Activated CD8-positive, alpha-beta memory T cell treated with anti-CD3 and anti-CD28 coated beads for 1 hour (primary cell): ENCODE measurements at places on chromosomes 6 and 20.

- no peak for DNase-seq
Measured at GRCh38 chr6:7086488-7086887, 21.3 kb upstream of the RREB1 start.

- DNase-seq, result no peak
Measured at GRCh38 chr6:32816746-32817204, at the start of gene HLA-DOB. Gene HLA-DOB, minus strand, starts transcription at chr6:32817002. Its CDS starts 51 bp downstream, at chr6:32816951.

DNA sequence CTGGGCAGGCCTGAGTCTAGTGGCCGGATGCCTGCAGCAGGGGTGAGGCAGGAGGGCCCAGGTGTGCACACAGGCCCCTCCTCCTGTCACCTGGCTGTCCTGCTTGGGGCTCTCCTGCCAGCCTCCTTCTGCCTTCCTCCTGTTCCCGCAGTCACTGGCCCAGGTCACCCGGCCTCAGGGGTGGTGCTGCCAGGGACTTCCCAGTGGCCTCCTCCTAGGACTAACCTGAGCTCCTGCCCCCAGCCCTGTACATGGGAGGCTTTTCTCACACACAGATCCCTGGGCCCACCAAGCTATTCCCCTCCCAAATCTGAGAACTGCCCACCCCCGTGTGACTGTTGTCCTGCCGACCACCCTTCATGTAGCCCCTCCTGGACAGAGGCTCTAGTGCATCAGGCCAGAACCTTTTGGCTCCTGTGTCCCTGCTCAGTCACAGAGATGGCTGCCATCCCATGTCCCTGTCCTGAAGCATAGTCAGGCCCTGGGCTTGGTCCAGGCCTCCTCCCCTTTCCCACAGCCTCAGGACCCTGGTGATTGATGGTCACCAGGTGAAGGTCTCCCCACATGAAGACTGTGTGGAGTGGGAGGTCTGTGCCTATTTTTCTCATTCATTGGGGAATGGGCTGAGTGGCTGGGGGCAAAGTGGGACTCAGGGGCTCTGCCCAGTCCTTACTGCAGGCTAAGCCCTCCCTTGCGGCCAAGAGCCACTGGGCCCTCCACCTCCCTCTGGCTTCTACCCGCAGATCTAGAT lies 1.1 kb upstream of the ULBP1 start:
- no peak for DNase-seq

DNA sequence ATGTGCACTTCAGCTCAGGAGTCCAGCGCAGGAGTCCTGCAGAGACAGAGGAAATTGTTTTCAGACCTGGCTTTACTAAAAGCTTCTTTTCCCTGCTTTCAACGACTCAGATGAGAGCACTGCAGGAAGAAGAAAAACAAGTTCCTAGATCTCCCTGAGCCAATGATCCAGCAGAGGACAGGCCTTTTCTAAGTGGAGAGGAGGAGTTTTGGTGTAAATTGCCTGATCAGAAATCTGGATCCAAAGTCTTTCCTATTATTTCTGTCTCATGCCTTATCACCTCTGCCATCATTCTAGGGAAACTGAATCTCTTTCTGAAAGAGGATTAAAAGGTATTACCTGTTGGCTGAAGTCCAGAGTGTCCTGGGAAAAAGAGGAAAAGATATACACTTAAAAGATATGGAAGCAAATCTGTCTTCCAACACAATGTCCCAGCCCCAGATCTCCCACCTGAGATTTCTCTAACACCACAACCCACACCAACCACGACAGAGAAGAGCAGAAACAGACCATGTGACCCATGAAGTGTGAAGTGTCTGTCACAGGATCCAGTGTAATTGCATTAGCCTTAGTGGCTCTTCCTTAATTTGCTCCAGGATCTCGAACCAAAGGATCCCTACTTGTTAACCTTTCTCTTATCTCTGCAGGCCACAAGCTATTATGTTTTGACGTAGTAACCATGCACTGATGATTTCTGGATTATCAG lies 23.1 kb upstream of the HLA-DRB5 start:
- DNase-seq, result no peak

- no peak for DNase-seq
Measured at GRCh38 chr20:55782912-55783253, 222.4 kb downstream of the CBLN4 start.

DNA sequence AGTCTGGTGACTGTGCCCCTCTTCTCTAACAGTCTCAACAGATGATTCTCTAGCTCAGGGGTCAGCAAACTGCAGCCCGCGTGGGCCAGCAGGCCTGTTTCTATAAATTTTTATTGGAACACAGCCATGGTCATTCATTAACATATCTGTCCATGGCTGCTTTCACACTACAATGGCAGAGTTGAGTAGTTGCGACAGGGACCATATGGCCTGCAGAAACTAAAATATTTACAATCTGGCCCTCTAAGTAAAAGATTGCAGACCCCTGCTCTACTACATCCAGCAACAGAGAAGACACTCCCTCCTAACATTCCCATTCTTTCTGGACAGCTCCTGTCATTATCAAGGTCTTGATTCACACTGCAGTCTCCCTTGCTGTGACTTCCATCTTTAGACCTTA lies 45.2 kb downstream of the PLAGL2 start:
- no peak for DNase-seq

- no peak for DNase-seq
Measured at GRCh38 chr6:16278048-16278724, 39.8 kb downstream of the GMPR start.

DNA sequence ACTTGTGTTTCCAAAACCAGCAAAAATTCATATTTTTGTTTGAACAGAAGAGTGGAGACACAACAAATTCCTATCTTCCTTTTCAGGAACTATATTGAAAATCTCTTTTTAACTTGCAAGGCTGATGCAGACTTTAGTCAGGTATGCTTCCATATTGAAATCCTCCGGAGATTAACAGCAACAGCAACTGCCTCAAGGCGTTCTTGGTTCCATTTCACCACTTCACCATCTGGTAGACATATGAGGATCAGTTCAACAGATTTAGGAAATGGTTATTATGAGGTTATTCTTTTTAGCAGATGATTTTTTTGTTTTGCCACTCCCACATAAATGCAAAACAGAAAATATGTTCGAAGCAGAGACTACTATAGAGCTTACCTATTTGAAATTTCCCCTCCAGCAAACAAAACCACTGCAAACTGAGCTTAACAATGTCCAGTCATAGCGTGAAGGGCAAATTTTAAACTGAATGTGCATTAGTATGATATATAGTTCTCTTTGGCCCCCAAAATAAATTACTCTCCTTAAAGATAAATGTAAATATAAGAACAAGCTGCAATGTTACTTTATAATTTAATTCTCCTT lies 520.5 kb upstream of the ADGRB3 start:
- no peak for DNase-seq

DNA sequence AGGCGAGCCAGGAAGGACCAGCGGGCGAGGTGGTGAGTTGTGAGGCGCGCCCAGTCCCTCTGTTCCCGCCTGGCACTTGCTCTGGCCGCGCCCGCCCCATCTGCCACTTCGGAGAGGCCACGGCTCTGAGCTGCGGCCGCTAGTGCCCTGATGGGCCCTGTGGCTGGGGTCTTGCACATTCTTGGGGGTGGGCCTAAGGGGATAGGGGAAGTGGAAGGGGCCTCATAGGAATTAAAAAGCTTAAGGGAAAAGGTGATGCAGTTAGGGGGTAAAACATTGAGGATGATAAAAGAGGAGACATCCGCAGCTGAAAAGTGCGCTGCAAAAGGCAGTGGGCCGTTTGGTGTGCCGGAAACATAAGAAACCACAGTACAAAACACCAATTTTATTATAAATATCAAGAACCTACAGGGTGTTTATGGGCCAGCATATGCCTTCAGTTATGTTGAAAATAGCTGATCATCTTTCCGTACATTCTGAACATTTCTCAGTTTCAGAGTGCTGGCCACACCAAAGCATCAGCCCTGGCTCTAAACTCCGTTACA lies 1.1 kb upstream of the PSMB8 start:
- no peak for DNase-seq

DNA sequence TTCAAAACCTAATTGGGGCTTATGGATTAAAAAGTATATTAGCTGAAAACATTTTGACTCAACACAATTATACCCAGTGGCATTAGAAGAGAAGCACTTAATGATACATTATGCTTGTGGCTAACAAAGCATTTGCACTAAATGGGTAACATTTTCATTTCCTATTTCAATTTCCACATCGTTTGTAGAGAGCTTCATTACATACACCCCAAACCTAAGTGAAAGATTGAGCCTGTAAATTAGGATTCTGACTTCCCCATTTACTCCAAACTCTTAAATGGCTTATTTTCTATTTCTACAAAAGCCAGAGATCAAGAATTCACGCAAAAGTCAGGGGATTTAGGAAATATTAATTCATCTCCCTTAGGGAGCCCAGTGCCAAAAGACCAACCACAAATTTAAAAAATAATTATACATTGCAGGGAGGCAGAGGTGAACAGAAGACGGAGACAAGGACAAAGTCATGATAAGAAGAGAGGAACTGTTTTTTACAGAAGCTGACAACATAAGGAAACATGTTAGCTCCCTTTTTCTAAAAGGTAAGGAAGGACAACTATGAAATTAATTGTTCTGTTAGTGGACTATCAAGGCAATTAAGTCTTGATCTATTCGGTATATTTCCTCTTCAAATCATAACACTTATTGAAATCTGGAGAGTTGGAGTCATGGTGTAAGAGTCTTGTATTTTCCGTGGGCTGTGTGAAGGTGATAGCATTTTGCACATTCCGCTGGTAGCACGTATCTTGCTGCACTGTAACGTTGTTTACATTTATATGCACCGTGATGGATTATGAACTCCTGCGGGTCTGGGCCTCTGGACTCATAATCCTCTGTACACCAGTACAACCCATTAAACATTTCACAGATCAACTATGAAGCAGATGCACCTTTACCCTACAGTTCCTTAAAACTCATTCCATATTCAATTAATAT lies 24.8 kb upstream of the EZR start:
- no peak for DNase-seq

- no peak for DNase-seq
Measured at GRCh38 chr6:38035478-38035877, 216.0 kb downstream of the ZFAND3 start.

GRCh38 chr6:128284128-128284527 lies 236.3 kb downstream of the PTPRK start:
- DNase-seq, result no peak

GRCh38 chr20:24566656-24567055 lies 97.2 kb downstream of the SYNDIG1 start:
- DNase-seq, result no peak

- no peak for DNase-seq
Measured at GRCh38 chr6:82410151-82410648, 46.6 kb downstream of the TPBG start.

- DNase-seq, result no peak
Measured at GRCh38 chr6:36015666-36016065, 8.8 kb downstream of the SLC26A8 start.

DNA sequence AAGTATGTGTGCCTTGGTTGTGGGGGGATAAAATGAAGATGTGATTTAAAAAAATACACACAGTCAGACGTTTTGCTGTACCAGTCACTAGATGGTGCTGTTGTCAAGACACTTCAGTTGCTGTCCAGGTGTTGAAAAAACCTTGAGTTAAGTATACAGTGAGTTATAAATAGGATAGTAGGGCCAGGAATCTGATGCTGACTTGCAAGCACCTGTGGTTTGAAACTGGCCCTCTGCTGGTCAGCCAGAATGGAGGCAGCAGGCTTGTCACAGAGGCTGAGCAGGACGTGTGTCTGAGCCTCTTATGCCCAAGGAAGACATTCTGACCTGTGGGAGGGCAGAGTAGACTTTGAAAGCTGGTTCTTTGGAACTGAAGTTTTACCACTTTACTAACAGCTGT lies 27.8 kb downstream of the RNF8 start:
- DNase-seq, result no peak

- DNase-seq, result no peak
Measured at GRCh38 chr6:147528511-147529145, 20.1 kb downstream of the SAMD5 start.

DNA sequence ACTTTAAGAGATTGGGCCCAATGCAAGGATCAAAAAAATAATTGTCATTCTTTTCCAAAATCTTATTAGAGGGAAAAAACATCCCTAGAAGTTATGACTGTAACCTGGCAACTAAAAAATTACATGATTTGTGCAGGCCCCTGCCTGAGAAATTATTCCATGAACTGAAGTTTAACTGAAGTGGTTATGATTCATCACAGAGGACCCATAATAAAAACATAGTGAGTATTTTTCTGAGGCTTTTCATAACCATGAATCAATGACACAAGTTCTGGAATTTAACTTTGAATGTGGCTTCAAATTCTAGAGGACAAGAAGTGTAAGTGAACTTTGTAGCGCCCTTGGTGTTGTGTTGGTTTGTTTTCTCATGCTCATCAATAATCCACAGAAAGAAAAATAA lies 31.1 kb upstream of the CARMIL1 start:
- no peak for DNase-seq

DNA sequence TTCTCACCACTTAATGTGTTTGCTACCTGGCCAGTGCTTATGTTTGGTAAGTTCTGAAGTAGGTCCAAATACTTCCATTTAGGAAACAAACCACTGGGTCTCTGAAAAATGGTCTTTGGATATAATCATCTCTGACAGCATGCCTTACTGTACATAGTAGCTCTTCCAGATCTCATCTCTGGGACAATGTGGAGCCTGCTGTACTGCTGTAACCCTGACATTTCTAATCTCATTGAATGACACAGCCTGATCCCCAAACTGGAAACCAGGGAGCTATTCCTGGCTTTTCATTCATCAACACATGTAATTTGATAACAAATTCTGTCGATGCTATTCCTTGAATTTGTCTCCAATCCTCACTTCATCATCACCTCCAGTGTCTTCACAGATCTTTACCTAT lies 23.5 kb downstream of the OGFRL1 start:
- DNase-seq, result no peak

GRCh38 chr20:13418263-13419229 lies 197.5 kb downstream of the ISM1 start:
- no peak for DNase-seq

DNA sequence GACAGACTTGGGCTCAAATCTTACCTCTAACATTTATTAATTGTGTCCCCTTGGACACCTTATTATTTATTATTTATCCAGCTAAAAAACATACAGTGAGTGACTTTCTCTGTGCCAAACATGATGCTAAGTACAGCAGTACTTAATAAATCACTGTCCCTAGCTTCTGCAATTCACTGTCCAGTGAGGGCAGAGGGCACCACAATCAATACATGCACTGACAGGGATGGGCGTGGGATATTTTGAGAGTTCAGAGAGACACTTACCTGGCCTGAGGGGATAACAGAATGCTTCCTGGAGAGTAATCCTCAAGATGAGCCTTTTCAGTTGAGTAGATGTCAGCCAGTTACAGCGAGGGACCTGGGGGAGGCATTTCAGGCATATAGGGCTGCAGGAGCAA lies 9.3 kb upstream of the TAAR2 start:
- DNase-seq, result no peak
